ENCODE measurements at places on chromosomes 4 and X. TPM values are rescaled to one million over a fixed set of nuclear protein-coding genes. Genes with fewer than 3 reads are reported as not detected.
A peak's percentile ranks its signal among the peaks of the same experiment; 100 is the strongest.

GRCh38 chrX:133660281-133660680 lies 245.0 kb upstream of the GPC4 start:
- no peak for DNase-seq

- peak; percentile 59 for DNase-seq
These were observed 7.7 kb downstream of the GAK start for GRCh38 chr4:924107-925096.

GRCh38 chr4:146490106-146490505 lies 31.6 kb downstream of the SLC10A7 start:
- no peak for DNase-seq

GRCh38 chr4:113330200-113330599 lies 280.7 kb downstream of the ANK2 start:
- no peak for DNase-seq

DNA sequence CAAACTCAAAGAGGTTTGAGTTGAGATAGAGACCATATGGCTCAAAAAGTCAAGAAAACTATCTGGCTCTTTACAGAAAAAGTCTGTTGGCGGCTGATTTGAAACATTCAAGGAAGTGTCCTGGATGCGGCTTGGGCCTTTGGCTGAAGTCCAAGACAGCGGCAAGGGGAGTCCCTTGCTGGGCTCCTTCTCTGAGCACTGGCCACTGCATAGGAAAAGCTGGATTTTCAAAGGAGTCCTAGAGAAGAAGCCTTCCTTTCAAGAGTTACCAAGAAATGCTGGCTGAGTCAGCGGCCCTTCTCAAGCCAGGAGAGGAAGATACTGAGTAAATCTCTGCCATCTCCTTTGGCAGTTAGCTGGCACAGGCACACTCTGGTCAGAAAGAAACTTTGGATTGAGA lies 12.1 kb downstream of the APLN start:
- DNase-seq: no peak

GRCh38 chr4:98786866-98787265 lies 128.5 kb upstream of the TSPAN5 start:
- no peak for DNase-seq

DNA sequence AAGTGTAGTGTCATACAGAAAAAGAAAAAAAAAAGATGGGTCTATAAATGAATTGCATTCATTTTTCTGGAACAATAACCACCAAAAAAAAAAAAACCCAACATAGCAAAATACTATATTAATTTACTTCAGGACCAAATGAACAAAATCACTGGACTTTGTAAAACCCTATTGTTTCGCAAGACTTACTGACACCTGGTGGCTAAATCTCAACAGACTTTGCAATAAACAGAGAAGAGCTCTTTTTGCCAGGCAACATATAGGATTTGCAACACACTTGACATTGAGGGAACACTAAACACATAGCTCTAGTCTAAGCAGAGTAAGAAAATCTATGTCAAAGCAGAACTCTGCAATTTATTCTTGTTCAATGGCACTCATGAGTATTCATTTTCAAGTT lies 990.2 kb downstream of the STPG2 start:
- peak; percentile 0 for DNase-seq

The KLHL2 gene
- 9.6 TPM for total RNA-seq

DNA sequence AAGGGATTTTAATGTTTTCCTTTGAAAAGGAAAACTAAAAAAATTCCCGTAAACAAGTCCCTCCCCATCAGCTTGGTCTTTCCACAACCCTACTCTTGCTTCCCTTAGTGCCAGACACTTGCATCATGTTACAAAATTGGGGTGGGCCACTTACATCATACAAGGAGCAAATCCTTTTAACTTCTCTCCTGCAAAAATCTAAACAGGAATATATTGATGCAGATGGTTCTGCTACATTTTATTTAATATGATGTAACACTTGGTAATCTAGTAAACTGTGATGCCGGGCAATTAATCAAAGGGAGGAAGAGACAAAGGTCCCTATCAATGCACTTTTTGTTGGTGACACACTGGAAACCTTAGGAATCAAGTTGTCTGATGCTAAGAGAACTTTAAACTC lies 125.3 kb downstream of the UBE2K start:
- DNase-seq: no peak

The ATOH1 gene
- total RNA-seq: 0.55 TPM

The MORC4 gene
- 5.6 TPM for total RNA-seq

- peak; percentile 33 for DNase-seq
These were observed 158.4 kb downstream of the TENT5D start for GRCh38 chrX:80578517-80579105.
